Activated naive CD4-positive, alpha-beta T cell treated with anti-CD3 and anti-CD28 coated beads, Interleukin-2, amount 50 U/mL, for 72 hours (primary cell): ENCODE measurements at places on chromosomes 2 and 18.

DNA sequence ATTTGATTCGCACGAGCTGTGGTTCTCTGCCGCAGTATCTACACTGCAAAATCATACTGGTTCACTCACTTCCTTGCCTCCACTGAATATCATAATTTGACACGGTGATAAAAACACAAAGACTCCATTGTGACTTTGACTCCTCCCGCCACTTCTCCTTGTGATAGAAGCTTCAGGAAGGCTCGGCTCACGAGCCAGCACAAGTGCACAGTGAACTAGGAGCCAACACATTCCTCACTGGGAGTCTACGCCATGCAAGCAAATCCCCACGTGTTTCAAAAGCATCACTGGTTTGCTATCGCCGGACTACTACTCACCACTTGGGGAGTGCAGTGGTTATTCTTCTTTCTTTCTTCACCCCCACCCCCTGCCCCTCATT is 293.3 kb upstream of the PARD3B start:
- no peak for DNase-seq

- no peak for DNase-seq
These were observed 11.8 kb upstream of the TWSG1 start for GRCh38 chr18:9322744-9323143.

DNA sequence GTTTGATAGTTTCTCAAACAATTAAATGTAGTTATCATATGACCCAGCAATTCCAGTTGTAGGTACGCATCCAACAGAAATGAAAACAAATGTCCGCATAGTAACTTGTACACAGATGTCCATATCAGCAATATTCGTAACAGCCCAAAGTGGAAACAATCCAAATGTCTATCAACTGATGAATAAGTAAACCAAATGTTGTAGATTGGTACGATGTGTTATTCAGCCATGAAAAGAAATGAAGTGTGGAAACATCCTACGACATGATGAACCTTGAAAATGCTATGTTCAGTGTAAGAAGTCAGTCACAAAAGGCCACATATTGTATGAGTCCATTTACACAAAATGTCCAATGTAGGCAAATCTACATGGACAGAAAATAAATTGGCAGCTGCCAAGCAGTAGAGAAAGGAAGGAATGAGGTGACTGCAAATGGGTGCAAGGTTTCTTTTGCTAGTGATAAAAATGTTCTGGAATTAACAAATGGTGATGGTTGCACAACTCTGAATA is 26.9 kb downstream of the GAREM1 start:
- DNase-seq = no peak

GRCh38 chr2:38685116-38685735 is 19.3 kb downstream of the GALM start:
- DNase-seq = no peak

DNA sequence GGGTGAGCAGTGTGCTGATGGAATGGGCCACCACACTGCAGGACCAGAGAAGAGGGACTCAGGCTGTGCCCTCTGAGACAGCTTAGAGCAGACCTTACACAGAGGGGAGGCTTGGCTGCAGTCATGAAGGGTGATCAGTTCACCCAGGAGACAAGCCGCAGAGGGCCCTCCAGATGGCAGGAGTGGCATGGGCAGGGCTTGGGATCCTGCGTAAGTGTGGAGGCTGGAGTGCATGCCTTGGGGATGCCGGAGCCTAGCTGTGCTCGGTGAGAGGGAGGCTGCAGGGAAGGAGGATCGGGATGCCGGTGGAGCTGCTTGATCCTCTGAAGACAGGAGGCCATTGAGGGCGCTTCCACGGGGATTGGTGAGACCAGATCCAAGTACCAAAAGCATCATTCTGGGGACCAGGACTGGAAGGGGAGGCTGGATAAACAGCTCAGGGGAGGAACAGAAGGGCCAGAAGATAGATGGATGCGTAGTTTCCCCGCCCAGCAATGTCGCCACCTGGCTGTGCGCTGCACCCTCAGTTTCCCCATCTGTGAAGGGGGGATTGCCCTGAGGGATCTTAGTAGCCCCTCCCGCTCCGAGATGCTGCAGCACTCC is 163.4 kb downstream of the INHBB start:
- DNase-seq = no peak

- DNase-seq = no peak
These were observed 87.0 kb downstream of the WDR7 start for GRCh38 chr18:56738184-56738583.
